SW480 (cell line): ENCODE measurements at places on chromosomes 2 and 18.

DNA sequence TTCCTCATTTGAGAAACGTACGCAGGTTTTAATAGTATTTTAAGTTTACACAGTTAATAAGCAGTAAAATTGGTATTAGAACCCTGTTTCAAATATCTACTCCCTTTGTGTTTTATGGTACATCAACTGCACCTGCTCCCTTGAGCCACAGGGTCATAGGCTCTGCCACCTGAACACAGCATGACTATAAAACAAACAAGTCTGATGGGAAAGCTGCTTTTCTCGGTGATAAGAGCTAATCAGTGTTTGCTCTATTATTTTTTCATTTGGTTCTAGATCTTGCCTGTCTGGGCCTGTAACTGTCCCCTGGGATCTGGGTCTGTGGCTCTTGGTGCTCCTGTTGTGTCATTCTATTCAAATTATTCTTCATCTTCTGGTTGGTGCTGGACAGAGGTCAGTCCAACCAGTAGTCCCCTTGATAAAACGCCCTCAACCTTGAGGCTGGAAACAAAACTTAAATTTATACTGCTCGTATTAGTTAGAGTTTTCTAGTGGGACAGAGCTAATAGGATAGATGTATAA, 314.8 kb upstream of the LRP1B start:
- DNase-seq: no peak

DNA sequence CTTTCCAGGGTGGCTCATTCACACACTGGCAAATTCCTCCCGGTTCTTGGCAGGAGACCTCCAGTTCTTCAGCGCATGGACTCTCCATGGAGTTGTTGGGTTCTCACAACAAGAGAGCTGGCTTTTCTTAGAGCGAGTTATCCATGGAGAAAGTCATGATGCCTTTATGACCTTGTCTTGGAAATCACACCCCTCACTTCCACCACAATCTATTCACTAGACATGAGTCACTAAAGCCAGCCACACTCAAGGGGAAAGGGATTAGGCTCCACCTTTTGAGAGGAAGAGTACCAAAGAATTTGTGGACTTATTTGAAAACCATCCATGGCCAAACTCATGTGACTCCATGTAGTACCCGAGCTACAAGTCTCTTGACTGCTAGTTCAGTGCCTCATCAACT, 160.5 kb downstream of the SETBP1 start:
- DNase-seq: no peak

DNA sequence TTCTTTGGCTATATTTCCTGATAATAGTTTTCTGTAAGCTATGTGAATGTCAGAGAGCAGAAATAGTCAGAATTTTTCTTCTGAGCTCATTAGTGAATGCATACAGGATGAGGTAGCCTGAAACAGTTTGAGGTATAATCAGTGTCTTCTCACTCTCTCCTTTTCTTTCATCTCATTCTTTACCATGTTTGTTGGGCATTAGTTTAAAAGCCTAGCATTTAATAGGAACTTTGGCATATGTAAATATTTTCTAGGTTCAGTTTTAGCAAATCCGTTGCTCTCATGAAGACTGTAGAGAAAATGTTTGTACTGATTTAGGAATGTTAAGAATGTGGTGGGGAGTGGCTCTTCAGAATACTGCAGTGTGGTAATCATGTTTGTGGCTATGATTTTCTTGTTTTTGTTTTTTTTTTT, 119.4 kb downstream of the PARD3B start:
- peak; percentile 62 for DNase-seq

DNA sequence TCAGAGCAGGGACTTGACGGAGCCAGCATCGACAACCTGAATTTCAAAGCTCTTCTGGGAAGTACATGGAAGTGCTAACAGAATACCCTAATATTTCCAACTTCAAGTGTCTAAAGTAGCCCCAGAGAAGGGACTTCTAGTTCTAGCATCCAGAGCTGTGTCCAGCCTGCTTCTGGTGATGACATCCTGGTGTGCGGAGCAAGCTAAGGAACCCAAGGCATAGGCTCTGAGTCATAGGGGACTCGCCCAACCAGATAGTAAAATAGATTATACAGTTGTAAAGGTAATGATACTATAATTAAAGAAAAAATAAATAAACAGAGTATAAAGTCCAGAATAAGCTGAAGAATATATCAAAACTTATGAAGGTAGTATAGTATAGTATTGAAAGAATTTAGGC, 108.1 kb upstream of the SERPINE2 start:
- no peak for DNase-seq

DNA sequence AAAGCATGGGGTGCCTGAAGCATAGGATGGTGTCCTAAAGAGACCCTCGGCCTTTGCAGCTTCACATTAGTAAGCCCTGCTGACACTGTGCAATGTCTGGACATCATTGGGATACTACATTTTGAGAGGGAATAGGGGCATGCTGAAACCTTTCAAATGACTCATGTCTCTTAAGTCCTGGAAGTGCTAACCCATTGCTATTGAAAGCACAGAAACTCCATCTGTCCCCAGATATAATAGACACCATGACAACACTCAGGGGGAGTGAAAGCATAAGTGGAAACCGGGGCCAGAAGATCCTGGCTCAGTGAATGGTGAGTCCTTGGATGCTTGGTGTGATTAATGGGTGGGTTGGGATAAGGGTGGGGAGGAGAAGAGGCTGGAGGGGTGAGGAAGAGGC, 595.5 kb upstream of the ID2 start:
- no peak for DNase-seq

GRCh38 chr2:177612659-177613058, 220.1 kb downstream of the AGPS start:
- no peak for DNase-seq

GRCh38 chr2:142131010-142131669, at the start of gene LRP1B:
Gene LRP1B, minus strand, starts transcription at chr2:142131016. Its CDS starts 287 bp downstream, at chr2:142130729.
- DNase-seq: no peak

DNA sequence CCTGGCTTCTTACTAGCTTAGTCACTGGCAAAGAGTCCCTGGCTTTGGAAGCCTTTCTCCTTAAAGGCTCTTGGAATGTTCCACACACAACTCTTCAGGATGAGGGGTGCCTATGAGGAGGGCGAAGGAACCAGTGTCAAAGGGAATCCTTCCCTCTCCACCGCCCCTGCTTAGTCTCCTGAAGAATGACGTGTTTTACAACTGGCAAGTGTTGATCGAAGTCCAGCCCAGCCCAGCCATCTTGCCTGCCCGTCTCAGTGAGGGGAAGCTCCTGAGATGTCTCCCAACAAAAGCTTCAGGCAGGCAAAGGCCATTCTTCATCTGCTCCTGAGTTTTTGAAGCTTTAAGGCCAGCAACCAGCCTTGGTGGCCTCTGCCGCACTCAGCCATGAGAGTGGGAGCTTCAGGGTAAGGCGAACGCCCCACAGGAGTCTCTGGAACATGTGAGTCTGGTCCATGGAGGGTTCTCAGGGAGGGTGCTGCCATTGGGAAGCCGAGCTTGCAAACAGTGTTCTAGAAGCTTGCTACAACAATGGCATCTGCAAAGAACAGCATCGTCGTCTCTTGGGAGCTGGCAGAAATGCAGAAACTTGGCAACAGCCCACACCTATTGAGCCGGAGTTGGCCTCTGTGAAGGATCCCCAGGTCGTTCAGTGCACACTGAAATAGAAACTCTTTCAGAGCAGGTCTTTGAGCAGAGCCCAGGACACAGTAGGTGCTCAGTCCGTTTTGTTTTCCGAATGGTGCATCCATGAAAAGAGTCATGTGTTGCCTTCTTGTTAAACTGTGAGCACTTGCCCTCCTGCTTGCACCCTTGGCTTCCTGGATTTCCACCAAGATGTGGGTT, 220.7 kb downstream of the SEPTIN10 start:
- DNase-seq: no peak
